Stimulated activated CD4-positive, alpha-beta T cell treated with anti-CD3 and anti-CD28 coated beads, Interleukin-1b, Interleukin-23, amount 100 ng/mL, for 1 hour (primary cell): ENCODE measurements at places on chromosomes 11 and 22.
A peak's percentile ranks its signal among the peaks of the same experiment; 100 is the strongest.

DNA sequence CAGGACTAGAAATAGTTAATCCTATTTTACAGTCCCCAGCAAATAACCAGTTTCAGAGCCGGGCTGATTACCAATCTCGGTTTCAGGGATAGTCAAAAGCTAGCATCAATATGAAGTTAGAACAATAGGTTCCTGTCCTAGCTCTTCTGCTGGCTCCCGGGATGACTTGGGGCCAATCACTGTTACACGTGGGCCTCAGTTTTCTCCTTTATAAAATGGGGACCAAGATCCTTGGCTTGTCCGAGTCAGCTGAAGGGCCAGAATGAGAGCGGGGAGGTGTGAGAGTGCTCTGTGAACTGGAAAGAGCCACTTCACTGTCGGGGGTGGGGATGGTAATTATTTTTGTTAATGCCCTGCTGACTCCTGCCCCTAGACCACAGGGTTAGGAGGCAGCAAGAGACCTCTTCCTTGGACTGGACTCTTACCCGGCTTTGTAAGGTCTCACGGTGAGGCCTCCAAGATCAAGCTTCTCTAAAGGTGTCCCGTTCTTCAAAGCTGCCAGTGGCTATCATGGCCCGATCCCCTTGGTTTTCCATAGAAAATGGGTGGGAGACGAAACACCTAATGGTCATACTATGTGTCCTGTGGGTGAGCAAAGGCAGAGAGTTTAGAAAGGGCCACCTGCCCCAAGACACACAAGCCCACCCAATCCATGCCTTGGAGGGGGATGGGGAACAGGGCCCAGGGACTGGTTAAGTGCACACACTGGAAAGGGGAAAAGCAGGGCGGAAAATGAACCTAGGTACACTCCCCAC, 1.4 kb downstream of the UCP2 start:
- no peak for DNase-seq

- DNase-seq = no peak
Observed at GRCh38 chr11:20259506-20259905, 99.2 kb upstream of the DBX1 start.

GRCh38 chr11:3962406-3962840, 107.0 kb downstream of the STIM1 start:
- no peak for DNase-seq

- DNase-seq = no peak
Observed at GRCh38 chr11:4522752-4523151, 22.2 kb upstream of the OR52M1 start.

DNA sequence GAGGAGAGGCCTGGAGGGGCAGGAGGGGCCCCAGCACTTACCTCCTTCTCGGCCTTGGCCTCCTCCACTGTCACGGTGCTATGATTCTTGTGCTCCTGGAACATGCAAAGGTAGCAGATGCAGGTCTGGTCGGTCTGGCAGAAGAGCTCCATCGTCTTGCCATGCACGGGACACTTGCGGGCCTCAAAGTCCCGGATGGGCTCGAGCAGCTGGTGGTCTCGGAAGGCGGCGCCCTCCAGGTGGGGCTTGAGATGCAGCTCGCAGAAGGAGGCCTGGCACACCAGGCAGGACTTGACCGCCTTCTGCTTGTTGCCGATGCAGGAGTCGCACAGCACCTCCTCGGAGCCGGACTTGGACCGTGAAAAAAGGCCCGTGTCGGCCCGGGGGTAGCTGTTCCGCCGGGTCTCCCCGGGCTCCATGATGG, 714 bp downstream of the TRIM29 start:
- no peak for DNase-seq

DNA sequence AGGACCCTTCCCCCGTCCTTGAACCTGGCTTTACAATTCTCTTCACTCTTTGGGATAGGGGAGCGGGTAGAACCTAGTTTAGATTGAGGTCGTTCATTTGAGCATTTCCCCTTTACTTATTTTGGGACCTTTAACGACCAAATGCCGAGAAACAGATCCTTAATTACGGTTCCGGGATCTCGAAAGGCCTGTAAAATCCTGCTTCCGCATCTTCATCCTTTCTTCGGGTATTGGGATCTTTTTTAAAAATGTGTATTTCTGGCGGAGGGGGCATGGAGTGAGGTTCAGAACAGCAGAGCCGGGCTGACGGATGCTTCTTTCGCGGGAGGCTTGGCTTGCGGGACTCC, 395 bp upstream of the HIPK3 start:
- no peak for DNase-seq

GRCh38 chr11:103585401-103585800, 451.0 kb upstream of the DDI1 start:
- no peak for DNase-seq

GRCh38 chr11:94117871-94118270, 10.8 kb upstream of the PANX1 start:
- DNase-seq = no peak

DNA sequence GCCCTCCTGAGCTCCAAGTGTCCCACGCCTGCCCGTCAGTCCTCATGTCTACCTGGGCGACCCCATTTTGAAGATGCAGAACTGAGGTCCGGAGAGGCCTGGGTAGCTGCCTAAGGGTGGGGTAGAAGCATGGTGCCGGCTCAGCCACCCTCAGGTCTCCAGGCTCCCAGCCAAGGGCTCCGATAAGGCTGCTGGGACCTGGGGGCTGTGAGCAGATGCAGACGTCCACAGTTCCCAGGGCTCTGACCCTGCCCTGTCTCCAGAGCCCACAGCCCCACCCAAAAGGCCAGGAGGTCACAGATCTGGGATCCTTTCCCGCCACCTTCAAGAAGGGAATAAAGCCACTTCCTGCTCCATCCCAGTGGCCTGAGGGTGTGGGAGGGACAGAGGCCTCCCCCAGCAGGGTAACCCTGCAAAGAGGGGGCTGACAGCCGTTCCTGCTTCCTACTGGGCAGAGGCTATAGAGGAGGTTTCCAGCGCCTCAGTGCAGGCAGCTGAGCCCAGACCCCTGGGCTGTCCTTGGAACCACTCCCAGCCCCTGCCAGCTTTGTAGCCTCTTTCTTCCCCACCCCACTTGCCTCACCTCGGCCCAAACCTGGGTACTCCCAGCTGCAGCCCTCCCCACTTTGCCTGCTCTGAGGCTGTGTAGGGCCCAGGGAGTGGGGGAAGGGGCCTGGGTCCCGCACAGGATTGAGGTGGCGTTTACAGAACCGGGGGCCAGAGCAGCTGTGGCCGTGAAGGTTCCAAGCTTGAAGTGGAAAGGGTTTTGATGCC, 85.5 kb downstream of the CDKN1C start:
- DNase-seq = no peak

GRCh38 chr11:106983991-106984390, 34.3 kb downstream of the GUCY1A2 start:
- DNase-seq = no peak

GRCh38 chr11:28231475-28231874, 123.3 kb downstream of the METTL15 start:
- DNase-seq = no peak

DNA sequence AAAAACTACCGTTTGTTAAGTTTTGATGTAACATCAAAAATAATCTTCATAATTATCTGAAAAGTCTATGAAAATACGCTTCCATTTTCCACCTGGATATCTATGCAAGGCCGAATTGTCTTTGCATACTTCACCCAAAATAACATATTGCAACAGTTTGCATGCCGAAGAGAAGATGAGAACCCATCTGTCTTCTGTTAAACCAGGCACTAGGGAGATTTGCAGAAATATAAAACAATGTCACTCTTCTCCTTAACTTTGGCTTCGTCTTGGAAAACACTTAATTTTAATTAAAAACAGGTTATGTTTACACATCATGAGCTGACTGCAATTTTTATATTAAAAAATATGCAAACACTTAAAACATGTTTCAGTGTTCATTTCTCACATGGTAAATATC, 1325.8 kb downstream of the TBC1D22A start:
- no peak for DNase-seq

- no peak for DNase-seq
Observed at GRCh38 chr11:27111896-27112295, 71.3 kb downstream of the BBOX1 start.

DNA sequence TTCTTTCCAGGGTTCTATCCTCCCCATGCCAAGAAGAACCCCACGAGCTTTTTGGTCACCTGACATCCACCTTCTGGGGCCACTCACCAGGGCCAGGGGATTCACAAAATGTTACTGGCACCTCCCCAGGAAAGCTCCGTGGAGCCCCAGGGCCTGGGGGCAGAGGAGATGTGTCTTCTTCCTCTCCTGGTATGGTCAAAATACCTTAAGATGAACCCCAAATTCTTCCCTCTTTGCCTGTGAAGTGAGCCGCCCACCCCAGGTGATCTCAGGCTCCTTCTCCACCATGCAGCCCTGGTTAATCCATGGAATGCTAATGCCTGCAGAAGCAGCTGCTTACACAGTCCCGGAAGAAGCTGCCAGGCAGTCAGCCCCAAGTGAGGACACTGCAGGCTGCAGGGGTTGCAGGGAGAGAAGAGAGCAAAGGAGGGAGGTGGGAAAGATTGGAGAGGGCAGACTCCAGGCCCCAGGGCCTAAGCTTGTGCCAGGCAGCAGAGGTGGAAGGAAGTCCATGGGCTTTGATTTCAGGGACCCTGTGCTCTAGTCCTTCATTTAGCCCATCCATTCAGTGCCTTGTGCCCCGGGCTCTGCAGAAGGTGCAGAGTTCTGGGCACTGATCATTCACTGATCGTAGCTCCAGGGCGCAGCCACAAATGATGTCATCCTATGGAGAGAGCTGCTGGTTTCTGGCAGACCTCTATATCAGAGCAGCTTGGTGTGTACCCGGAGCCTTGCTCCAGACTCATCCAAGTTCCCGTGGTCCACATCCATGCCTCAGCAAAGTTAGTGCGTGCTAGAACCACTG, 127.9 kb upstream of the NECTIN1 start:
- DNase-seq = no peak

DNA sequence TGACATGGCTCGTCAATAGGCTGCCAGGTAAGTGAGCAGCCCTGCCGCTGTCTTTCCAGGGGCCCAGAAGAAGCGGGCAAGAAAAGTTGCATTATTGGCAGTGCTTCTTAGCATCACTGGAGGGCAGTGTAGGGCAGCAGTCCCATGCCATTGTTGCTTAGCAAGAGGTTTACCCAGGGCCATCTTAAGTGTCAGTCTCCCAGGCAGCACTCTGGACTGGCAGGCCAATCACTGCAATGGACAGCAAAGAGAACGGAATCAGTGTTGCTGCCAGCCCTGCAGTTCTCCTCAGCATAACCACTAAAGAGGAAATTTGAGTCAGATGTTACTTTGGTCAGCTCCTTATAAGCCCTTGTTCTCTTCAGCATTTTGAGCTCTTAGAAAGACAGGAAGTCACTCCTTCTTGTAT, 13.4 kb upstream of the GRK2 start:
- no peak for DNase-seq

DNA sequence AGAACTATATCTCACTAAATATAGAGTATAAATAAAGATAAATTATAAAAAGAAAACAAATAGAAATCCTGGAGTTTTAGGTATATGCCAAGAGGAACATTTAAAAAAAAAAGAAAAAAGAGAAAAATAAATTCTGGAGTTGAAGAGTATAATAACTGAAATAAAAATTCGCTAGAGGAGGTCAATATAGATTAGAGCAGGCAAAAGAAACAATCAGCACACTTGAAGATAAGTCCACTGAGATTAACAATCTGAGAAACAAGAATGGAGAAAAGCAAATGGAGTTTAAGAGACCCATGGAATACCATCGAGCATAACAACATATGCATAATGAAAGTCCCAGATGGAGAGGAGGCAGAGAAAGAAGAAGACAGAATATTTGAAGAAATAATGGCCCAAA, 14.3 kb upstream of the BEST1 start:
- DNase-seq = no peak

DNA sequence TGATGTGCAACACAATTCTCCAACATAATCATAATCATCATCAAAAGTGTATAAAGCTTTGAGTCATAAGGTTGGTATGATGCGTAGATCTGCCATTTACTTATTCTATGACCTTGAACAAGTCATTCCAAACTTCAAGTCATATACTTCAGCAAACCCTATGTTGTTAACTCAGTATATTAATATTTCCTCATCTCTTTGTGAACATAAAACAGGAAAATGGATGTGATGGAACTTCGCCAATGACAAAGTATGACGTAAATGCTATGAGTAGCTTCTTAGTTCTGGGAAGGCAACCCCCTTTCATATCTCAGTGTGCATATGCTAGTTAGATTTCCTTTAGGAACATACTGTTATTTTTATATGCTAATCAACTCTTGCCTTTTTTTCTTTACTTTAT, 102.7 kb upstream of the ANO3 start:
- DNase-seq = no peak

DNA sequence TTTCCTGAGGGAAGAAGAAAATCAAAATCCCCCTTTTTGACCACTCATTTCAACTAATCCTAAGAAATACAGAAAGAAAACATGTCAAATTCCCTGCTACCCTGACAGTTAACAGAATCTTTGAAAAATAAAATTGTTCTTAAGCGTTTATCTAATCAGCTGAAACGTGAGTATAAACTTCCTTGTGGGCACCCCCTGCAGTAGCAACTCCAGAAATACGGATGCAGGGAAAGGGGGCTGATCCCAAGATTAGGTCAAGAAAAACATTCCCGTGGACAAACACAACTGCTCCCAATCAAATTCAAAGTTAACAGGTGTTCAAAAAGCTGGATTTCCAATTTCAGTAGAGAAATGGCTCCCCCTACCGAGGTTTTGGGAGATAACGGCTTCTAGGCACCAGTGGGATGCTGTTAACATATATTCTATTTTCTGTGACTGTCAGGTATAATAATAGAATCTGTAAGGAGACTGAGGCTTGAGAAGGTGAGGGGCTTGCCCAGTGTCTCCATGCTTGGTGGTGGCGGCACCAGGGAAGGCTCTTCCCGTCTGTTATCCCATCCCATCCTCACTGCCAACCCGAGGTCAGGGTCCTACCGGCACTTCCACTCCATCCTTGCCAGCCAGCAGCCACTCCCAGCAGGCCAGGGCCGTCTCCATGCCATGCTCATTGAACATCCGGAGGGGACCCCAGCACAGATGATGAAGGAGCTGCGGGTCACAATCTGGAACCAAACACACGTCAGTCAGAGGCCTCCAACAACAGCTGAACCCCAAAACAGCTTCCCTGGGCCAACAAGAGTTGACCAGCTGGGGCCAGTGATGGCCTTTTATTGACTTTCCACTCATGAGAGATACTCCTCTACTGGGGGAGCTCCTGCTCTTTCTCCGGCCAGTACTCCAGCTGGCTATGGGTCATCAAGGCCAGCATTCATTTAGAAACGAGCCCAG, 32.0 kb upstream of the SERPIND1 start:
- DNase-seq = peak; percentile 15

DNA sequence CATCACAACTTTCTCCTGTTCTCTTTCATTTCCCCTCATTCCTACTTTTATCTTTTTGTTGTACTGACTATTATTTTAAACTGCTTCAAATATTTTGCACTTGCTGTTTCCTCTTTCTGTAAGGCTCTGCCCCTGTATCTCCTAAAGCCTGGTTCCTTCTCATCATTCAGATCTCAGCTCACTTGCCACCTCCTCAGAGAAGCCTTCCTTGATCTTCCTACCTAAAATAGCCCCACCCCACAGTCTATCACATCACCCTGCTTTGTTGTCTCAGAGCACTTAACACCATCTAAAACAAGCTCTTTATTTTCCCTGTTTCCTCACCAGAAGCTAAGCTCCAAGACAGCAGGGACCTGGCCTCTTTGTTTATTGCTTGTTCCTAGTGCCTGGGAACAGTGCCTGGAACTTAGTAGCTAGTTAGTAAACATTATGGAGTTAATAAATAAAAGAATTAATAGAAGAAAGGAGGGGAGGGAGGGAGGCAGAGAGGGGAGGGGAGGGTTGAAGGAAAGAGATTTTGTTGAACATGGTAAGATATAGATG, 2.5 kb upstream of the STK33 start:
- no peak for DNase-seq
